ENCODE measurements at places on chromosomes 2 and 18. TPM values are rescaled to one million over a fixed set of nuclear protein-coding genes. Genes with fewer than 3 reads are reported as not detected.

DNA sequence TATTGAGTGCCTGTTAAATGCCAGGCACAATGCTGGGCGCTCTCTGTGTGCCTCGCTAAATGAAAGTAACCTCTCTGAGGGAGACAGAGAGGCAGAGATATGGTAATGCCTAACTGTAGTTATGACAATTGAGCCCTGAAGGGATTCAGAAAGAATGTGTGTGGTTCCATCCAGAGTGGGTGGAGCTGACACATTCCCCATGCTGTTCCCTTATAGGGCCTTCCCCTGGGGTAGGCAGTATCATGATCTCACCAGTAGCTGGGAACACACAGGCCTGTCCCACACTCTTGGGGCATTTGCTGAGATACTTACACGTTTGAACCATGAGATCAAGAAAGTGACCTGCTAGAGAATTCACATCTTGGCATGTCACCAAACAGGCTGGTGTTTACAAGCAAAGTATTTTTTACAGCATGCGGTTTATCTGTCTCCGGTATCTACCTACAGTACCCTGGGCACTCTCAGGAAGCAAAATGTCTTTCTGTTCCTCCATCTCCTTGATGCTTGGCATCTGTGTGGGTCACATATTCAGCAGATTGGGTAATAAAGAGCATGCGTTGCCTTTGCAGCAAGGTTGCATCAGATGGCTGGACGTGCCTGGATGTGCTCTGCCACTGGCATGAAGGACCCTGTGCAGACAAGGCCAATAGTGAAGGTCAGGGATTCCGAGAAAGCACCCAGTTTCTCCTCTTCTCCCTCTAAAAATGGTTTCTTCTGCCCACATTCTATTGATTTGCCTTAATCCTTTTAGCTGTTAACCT lies 9.4 kb downstream of the CTIF start:
- DNase-seq = peak; percentile 74

DNA sequence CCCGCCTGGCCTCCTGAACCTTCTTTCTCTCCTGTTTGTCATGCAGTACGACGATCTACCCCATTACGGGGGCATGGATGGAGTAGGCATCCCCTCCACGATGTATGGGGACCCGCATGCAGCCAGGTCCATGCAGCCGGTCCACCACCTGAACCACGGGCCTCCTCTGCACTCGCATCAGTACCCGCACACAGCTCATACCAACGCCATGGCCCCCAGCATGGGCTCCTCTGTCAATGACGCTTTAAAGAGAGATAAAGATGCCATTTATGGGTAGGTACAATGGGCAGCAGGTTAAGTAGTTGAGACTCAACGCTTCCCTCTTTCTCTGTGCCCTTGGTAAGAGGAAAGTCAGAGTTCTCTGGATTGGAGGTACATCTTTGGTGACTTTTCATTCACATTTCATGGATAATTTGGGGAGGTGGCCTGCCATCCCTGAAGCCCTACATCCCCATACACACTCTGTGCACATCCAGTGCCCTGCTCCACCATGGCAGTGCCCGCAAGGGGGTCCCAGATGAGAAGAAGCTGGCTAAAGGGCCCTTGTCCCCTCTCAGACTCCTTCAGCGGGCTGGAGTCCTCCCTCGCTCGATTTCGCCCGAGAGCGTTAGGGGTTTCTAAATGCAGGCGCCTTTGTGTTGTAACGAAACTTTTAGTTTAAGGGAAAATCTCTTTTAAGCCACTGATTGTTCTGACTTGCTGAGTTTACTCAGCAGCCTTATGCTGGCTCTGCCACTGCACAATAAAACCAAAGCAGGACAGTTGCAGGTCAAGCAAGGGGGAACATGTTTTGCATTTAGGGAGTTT lies 3.0 kb downstream of the MEIS1 start:
- DNase-seq = no peak

M1AP gene
- not detected for polyA plus RNA-seq

POTEI gene
- not detected for polyA plus RNA-seq

GRCh38 chr2:100767810-100768806 lies 51.8 kb upstream of the NPAS2 start:
- no peak for DNase-seq

DNA sequence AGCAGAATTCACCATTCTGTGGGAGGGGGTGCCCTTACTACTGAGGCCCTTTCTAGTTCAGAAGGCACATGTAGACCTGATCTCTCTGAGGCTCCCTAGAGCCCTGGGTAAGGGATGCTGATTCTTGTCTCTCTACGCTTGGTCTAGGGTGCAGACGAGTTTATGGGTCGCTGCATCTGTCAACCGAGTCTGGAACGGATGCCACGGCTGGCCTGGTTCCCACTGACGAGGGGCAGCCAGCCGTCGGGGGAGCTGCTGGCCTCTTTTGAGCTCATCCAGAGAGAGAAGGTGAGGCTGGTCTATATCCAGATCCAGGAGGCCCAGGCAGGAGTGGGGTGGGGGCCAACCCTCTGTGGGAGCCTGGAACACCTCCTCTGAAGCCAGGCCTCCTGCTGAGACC lies 147.2 kb downstream of the DYSF start:
- peak; percentile 31 for DNase-seq

CGREF1 gene
- polyA plus RNA-seq = 7.9 TPM

TPO gene
- 3.8 TPM for polyA plus RNA-seq

GRCh38 chr18:37343542-37343851 lies 222.1 kb downstream of the CELF4 start:
- DNase-seq = no peak

CCDC178 gene
- 0.25 TPM for polyA plus RNA-seq

- DNase-seq = no peak
Measured at GRCh38 chr2:117108741-117109267, 705.7 kb upstream of the DDX18 start.

GRCh38 chr18:62182220-62182619 lies 4.6 kb downstream of the PIGN start:
- no peak for DNase-seq

GRCh38 chr2:178484245-178485041 lies 4.2 kb downstream of the PLEKHA3 start:
- peak; percentile 18 for DNase-seq

TCF23 gene
- 0.05 TPM for polyA plus RNA-seq

GRCh38 chr2:225670111-225670974 lies 270.8 kb downstream of the NYAP2 start:
- DNase-seq = no peak

ZNF512 gene
- polyA plus RNA-seq = 9.3 TPM

SLC11A1 gene
- polyA plus RNA-seq = 0.96 TPM

- DNase-seq = peak; percentile 26
Measured at GRCh38 chr2:219352448-219353023, 20.0 kb upstream of the RESP18 start.

DNA sequence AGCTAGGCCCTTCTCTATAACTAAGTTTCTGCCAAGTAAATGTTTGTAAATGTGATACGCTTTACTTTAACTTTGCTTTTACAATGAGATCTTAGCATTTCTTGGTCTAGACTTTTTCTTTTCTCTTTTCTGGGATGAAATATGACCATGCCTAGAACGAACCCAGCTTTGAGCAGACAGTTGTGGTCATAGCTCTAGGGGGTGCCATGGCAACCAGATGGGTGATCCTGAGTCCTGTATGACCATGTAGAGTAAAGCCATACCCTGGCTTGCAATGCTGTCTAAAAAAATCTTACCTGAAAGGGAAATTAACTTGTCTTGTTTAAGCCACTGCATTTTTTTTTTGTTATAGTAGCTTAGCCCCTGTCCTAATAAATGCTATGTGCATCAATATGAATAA lies 956.3 kb downstream of the SLC4A3 start:
- no peak for DNase-seq

GAREM2 gene
- 0.51 TPM for polyA plus RNA-seq

DNA sequence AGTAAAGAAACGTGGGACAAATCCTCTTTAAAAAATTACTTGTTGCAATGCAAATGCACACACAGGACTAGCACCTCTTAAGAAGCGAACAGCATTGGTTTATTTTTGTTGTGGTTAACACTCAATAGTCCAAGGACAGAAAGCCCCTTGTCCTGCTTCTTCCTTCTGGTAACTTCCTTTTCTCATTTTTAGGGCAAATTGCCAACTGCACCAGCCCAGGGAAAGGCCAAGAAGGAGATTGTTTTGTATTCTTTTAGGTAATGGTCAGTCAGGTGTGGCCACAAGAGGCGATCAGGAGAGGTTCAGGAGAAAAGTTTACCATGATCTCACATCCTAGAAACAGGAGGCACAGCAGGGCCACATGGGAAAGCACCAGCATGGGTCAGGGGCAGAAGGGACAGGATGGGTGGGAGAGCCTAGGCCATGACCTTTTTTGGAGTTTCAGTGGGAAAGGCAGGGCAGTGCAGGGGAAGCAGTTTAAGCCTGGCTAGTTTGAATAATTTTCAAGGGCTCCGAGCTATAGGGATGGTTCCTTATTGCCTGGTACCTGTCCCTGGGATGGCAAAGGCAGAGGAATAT lies 73.0 kb downstream of the CHRNA1 start:
- no peak for DNase-seq

STAT4 gene
- 0.38 TPM for polyA plus RNA-seq

GRCh38 chr2:6650311-6650710 lies 215.4 kb downstream of the CMPK2 start:
- DNase-seq = no peak

KIF5C gene
- 0.31 TPM for polyA plus RNA-seq

DNA sequence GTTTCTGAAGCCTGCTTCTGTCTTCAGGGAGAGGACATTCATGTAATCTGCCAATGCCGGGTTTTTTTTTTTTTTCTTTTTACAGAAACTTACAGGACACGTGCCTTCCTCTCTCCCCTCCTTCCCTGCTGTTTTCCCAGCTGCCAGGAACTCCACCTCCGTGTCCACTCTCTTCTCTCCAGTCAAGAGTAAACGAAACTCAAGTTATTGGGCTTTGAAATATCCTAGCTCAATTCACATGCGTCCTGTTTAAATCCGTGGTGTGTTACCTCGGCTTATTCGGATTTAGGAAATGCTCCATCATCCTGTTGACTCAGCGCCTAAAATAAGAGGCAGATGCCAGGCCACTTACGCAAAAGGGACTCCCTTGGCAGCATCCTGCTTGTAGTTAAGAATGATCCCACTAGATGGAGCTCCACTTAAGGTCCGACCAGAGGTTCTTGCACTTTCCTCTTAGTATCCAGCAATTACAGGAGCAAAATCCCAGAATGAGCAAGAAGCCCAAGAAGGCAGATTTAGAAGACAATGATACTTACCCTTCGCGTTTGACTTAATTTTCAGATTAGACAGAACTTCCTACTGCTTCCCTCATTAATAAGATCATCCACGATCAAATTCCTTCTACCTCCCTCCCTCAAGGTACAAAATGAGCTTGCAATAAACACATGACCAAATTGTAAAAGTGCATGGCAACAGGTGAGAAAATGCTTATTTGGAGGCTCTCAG lies 97.2 kb upstream of the ZCCHC2 start:
- DNase-seq = peak; percentile 82

GRCh38 chr2:218343591-218343990 lies 13.1 kb upstream of the CATIP start:
- no peak for DNase-seq

ZBTB7C gene
- polyA plus RNA-seq = 0.78 TPM

GRCh38 chr2:127506510-127506909 lies 19.8 kb downstream of the IWS1 start:
- no peak for DNase-seq

GRCh38 chr2:235300368-235301201 lies 193.3 kb upstream of the AGAP1 start:
- DNase-seq = no peak

GRCh38 chr2:43327119-43327518 lies 100.7 kb upstream of the ZFP36L2 start:
- no peak for DNase-seq

SLC16A14 gene
- 0.37 TPM for polyA plus RNA-seq

FABP1 gene
- not detected for polyA plus RNA-seq

- no peak for DNase-seq
Measured at GRCh38 chr2:192513575-192513974, 318.8 kb upstream of the TMEFF2 start.

EVX2 gene
- not detected for polyA plus RNA-seq

- DNase-seq = no peak
Measured at GRCh38 chr2:12711339-12711738, 5.4 kb upstream of the TRIB2 start.

RFX8 gene
- polyA plus RNA-seq = 0.29 TPM

All from psoas muscle (tissue), 8 donors.